ENCODE measurements at places on chromosomes 5 and 9.

DNA sequence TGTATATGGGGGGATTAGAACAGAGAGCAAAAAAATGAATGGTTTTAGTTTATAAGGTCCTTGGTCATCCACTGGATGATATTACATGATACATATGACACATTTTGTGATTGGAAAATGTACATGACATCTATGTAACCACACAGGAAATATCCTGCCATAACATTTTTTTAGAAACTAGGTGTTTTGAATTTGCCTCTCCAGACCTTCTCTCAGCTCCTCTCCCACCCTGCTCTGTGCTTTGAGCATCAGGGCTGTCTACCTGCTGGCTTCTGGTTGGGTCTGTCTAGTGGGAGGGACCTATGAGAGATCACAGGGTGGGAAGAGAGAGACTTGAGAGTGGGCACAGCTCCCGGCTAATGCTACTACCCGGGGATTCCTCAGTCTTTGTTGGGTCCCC lies 24.4 kb downstream of the AKNA start:
- H3K27ac ChIP-seq: peak overlapping the region; percentile 49
- H3K4me1 ChIP-seq: peaks cover 86% of the 10 kb centered on the region
- DNase-seq: no peak

GRCh38 chr5:168720575-168720974 lies 141.4 kb upstream of the PANK3 start:
- no peak overlapping the region for H3K4me3 ChIP-seq
- peaks cover 7% of the 10 kb centered on the region for H3K27me3 ChIP-seq
- no peaks in the 10 kb centered on the region for H3K4me1 ChIP-seq
- H3K27ac ChIP-seq: no peak overlapping the region
- no peak for DNase-seq

- H3K4me3 ChIP-seq: peak overlapping the region; percentile 90
- peaks cover 38% of the 10 kb centered on the region for H3K36me3 ChIP-seq
- no peak for DNase-seq
These were observed 2.9 kb downstream of the ZFAND5 start for GRCh38 chr9:72362118-72362531.

- no peaks in the 10 kb centered on the region for H3K4me1 ChIP-seq
- no peak overlapping the region for H3K4me3 ChIP-seq
- H3K27me3 ChIP-seq: peaks cover 4% of the 10 kb centered on the region
- no peak for DNase-seq
- H3K36me3 ChIP-seq: no peaks in the 10 kb centered on the region
- no peak overlapping the region for H3K27ac ChIP-seq
These were observed 74.5 kb upstream of the MAP1B start for GRCh38 chr5:72032788-72033187.

GRCh38 chr5:67999391-67999790 lies 216.2 kb upstream of the PIK3R1 start:
- no peaks in the 10 kb centered on the region for H3K4me1 ChIP-seq
- H3K36me3 ChIP-seq: no peaks in the 10 kb centered on the region
- no peak overlapping the region for H3K4me3 ChIP-seq

DNA sequence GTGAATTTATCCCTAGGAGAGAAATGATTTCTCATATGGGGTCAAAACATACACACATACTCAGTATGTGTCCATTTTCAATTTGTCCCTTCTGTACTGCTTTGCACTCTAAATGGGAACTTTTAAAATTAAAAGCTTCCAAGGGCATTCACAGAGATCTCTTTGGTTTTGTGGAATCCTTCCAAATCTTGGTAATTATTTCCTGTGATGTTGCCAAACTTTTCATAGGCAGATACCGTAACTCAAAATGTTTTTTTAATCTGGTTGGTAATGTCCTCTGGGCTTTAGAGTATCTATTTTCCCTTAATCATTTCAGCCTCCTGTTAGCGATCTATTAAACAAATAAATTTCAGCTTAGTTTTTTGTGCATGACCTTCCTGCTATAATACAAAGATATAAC lies 282.4 kb downstream of the ARHGEF28 start:
- H3K4me1 ChIP-seq: no peaks in the 10 kb centered on the region
- H3K27me3 ChIP-seq: no peaks in the 10 kb centered on the region
- H3K27ac ChIP-seq: no peak overlapping the region
- H3K36me3 ChIP-seq: no peaks in the 10 kb centered on the region

DNA sequence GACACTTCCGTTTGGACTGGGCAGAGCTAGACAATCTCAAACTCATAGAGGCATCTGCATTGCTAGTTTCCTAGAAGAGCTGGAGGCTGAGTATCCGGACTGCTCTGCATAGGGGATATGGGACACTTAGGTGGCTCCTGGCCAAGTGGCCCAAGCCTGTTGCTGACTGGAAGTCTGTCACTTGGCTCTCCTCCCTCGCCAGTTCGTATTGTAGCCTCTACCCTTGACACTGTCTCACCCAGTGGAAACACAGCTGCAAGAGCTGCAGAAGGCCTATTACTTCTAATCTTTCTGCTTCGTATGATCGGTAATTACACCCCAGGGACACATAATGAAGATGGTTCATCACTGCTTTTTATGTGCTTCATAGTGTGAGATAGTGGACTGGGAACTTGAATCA lies 34.7 kb downstream of the ITGA1 start:
- H3K27ac ChIP-seq: no peak overlapping the region
- no peak for DNase-seq
- no peaks in the 10 kb centered on the region for H3K36me3 ChIP-seq
- H3K4me1 ChIP-seq: no peaks in the 10 kb centered on the region

DNA sequence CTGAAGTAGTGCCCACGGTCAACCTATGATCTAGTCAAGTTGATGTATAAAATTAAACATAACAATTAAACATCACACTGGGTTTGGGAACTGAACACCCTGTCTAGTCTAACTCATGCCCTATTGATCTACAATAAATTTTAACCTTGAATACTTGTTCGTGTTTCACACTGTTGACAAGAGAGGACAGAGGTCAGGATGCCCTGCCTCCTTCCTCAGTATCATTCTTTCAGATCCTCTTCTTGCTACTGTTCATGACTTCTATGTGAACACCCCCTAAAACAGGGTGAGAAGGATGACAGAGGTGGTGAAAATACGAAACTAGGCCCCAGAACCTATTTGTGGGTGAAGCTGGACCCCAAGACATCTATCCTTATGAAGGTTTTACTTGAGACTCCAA lies 8.1 kb upstream of the MAT2B start:
- H3K4me3 ChIP-seq: no peak overlapping the region
- peaks cover 3% of the 10 kb centered on the region for H3K4me1 ChIP-seq
- no peaks in the 10 kb centered on the region for H3K27me3 ChIP-seq
- no peak for DNase-seq
- no peak overlapping the region for H3K27ac ChIP-seq

GRCh38 chr9:87112656-87113055 lies 165.3 kb upstream of the GAS1 start:
- no peaks in the 10 kb centered on the region for H3K4me1 ChIP-seq
- H3K36me3 ChIP-seq: no peaks in the 10 kb centered on the region
- DNase-seq: no peak
- H3K27me3 ChIP-seq: no peaks in the 10 kb centered on the region
- H3K27ac ChIP-seq: no peak overlapping the region

- H3K4me1 ChIP-seq: no peaks in the 10 kb centered on the region
- H3K27ac ChIP-seq: no peak overlapping the region
- no peaks in the 10 kb centered on the region for H3K27me3 ChIP-seq
- no peak for DNase-seq
- H3K4me3 ChIP-seq: no peak overlapping the region
These were observed 14.8 kb downstream of the HMGCS1 start for GRCh38 chr5:43298443-43298842.

- H3K27ac ChIP-seq: no peak overlapping the region
- no peak overlapping the region for H3K4me3 ChIP-seq
- H3K36me3 ChIP-seq: no peaks in the 10 kb centered on the region
- H3K4me1 ChIP-seq: peaks cover 15% of the 10 kb centered on the region
- DNase-seq: no peak
These were observed 39.6 kb downstream of the RXRA start for GRCh38 chr9:134365791-134366222.

- no peak overlapping the region for H3K4me3 ChIP-seq
- no peaks in the 10 kb centered on the region for H3K4me1 ChIP-seq
- no peaks in the 10 kb centered on the region for H3K36me3 ChIP-seq
- no peak for DNase-seq
- H3K27ac ChIP-seq: no peak overlapping the region
These were observed 207.0 kb downstream of the DEPDC1B start for GRCh38 chr5:60492958-60493357.
